ENCODE measurements at places on chromosomes 2 and 18. TPM values are rescaled to one million over a fixed set of nuclear protein-coding genes. Genes with fewer than 3 reads are reported as not detected.
A peak's percentile ranks its signal among the peaks of the same experiment; 100 is the strongest.

Gene COL4A4
- total RNA-seq = 24.3 TPM

Gene CDC42EP3
- total RNA-seq = 73.1 TPM

Gene IMMT
- 58.0 TPM for total RNA-seq

GRCh38 chr2:65420712-65421431 is 11.5 kb downstream of the SPRED2 start:
- peak; percentile 58 for DNase-seq

- no peak for DNase-seq
These were observed 38.2 kb downstream of the FOSL2 start for GRCh38 chr2:28430788-28431418.
